ENCODE measurements at places on chromosomes 12 and 14. TPM values are rescaled to one million over a fixed set of nuclear protein-coding genes. Genes with fewer than 3 reads are reported as not detected.

Gene CHURC1
- 83.6 TPM for polyA plus RNA-seq

Gene SSTR1
- polyA plus RNA-seq: not detected

Gene RTL1
- not detected for polyA plus RNA-seq

Gene CCDC184
- 0.31 TPM for polyA plus RNA-seq

Gene ABCD2
- 1.5 TPM for polyA plus RNA-seq

Gene PTHLH
- not detected for polyA plus RNA-seq

Gene TRPV4
- not detected for polyA plus RNA-seq

Gene CACNA2D4
- 2.0 TPM for polyA plus RNA-seq

Gene VWF
- 0.11 TPM for polyA plus RNA-seq

Gene REM2
- 2.6 TPM for polyA plus RNA-seq

Gene HNF1A
- not detected for polyA plus RNA-seq

Gene ACOT4
- 2.4 TPM for polyA plus RNA-seq

Gene MMP14
- polyA plus RNA-seq: not detected

Gene TOMM20L
- polyA plus RNA-seq: not detected

Gene PFDN5
- polyA plus RNA-seq: 1,442 TPM

Gene R3HDM2
- polyA plus RNA-seq: 19.2 TPM

Gene MVK
- 2.6 TPM for polyA plus RNA-seq

Gene KRT75
- polyA plus RNA-seq: not detected

Gene TMEM132C
- polyA plus RNA-seq: not detected

Gene VRTN
- not detected for polyA plus RNA-seq

Gene CLEC2D
- 102 TPM for polyA plus RNA-seq

Gene KLRB1
- polyA plus RNA-seq: 5.7 TPM

Gene KRT83
- polyA plus RNA-seq: not detected

Gene HHIPL1
- polyA plus RNA-seq: 0.24 TPM

Gene RASSF9
- polyA plus RNA-seq: not detected

Gene AQP2
- polyA plus RNA-seq: not detected

Gene BTBD6
- 2.3 TPM for polyA plus RNA-seq

Gene SYNDIG1L
- polyA plus RNA-seq: not detected

Gene CCDC92
- polyA plus RNA-seq: 27.8 TPM

Gene CCDC177
- not detected for polyA plus RNA-seq

Gene GDF3
- not detected for polyA plus RNA-seq

Gene PIWIL1
- not detected for polyA plus RNA-seq

Gene TAS2R9
- polyA plus RNA-seq: not detected

Gene ANHX
- polyA plus RNA-seq: not detected

Gene C12orf60
- 0.70 TPM for polyA plus RNA-seq

Gene FGF6
- polyA plus RNA-seq: not detected

Gene RPGRIP1
- polyA plus RNA-seq: 0.14 TPM

Gene USP44
- polyA plus RNA-seq: 5.5 TPM

Gene SLC6A15
- polyA plus RNA-seq: not detected

Gene WSCD2
- polyA plus RNA-seq: 2.8 TPM

Gene FAM181A
- not detected for polyA plus RNA-seq

Gene LMNTD1
- not detected for polyA plus RNA-seq

Gene HCAR3
- not detected for polyA plus RNA-seq

Gene KRT81
- not detected for polyA plus RNA-seq

Gene TSPAN8
- not detected for polyA plus RNA-seq

Gene OVCH1
- not detected for polyA plus RNA-seq

Gene SNRNP35
- polyA plus RNA-seq: 47.5 TPM

Gene GPN3
- polyA plus RNA-seq: 31.1 TPM

Gene KRT82
- not detected for polyA plus RNA-seq

Data from IgD-negative memory B cell (primary cell).